ENCODE measurements at places on chromosomes 4 and X.

DNA sequence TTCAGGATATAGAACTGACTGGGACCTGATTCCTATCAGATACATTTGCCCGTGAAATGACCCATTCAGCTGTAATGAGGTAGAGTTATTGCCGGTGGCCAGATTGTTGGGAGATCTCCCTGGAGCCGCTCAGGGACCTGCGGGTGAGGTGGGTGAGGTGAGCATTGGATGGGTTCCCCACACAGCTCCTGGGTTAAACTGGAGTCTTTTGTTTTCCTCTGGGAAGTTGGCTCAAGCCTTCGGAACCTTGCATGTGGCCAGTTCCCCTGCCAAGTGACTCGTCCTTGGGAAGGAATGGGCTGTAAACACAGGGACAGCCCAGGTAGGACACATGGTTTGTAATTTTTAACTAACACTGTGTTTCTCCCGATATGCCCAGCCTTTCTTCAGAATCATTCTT, 31.6 kb upstream of the KIT start:
- no peak for DNase-seq

DNA sequence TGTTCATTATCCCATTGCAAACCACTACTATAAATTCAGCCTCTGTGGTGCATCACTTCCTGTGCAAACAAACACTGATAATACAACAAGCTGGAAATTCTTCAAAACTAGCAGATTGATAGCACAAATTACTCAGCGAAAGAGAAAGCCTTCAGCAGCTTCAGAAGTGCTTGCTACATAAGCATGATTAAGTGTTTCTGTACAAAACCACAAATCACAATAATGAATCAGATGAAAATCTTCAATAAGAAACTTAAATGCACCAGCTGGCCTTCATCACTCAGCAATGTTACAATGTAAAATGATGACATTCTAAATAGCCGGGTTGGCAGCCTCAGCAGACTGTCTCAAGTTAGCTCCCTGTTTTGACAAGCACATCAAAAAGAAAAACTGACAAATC, 262.2 kb downstream of the SPOCK3 start:
- DNase-seq: peak; percentile 70

GRCh38 chr4:83285055-83285407, 433 bp upstream of the COQ2 start:
- DNase-seq: peak; percentile 77

DNA sequence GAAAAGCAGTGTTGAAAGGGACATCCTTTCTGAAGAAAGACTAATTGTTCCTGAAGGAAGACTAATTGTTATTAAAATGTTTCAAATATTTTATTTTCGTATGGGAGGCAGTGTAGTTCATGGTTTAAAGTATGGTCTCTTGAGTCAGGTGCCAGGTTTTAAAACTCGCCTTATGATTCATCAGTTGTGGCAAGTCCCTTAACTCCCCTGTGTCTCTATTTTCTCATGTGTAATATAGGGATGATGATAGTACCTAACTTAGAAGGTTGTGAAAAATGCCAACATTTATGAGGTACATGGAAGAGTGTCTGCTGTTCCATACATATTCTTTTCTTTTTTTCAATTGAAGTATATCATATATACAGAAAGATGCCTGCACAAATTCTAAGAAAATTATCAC, 414.2 kb upstream of the DIPK2B start:
- DNase-seq: no peak

DNA sequence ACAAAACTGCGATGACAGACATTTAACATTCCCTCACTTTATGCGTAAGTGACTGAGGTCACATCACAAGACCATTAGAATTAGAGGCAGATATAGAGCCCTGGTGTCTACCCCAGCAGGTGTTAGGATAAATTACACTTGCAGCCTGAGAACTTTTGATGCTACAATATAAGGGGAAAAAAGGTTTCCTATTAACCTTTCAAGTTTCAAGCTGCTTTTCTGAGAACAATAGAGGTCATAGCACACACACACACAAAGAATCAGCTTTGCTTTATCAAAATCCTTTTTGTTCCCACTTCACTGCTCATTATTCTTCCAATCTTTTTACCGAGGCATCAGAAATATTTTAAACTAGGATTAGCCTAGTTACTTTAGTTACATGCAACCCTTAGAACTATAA, 119.8 kb downstream of the COL25A1 start:
- no peak for DNase-seq

DNA sequence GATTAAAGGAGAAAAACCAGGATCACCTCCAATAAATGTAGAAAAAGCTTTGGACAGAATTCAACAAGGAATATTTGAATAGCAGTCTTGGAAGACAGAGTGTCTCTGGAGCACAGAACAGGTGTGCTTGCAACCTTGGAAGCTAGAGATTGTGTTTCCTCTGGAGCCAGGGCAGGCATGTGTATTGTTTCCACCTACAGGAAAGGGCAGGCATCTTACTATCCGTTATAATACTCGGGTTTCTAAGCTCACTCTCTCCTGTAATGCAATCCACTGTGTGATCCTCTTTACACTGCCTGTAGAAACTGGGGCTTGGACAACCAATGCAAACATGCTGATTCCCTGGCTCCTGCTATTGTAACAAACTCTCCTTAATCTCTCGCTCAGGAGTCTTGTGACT, 14.4 kb downstream of the CCDC110 start:
- no peak for DNase-seq

- peak; percentile 74 for DNase-seq
Measured at GRCh38 chr4:123397144-123398065, 810 bp downstream of the SPRY1 start.

GRCh38 chr4:90084277-90084966, 42.8 kb upstream of the CCSER1 start:
- DNase-seq: no peak

DNA sequence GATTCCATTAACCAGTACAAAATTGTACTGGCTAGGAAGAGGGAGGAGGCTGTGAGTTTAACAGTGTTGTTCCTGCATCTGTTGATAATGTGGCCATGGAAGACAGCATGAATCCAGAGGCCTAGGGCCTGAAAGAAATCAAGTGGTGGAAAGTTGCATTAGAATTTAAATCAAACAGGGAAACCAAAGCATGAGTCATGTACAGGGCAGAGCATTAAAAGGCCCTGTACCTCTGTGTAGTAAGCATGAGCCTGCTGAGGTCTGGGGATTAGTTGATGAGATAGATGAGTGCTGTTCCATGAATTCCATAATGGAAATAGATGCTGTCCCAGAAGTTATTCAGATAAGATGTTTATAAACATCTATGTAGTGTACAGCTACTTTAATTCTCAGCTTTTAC, 58.3 kb downstream of the MID1IP1 start:
- DNase-seq: peak; percentile 27

GRCh38 chr4:141283563-141283962, 62.9 kb downstream of the ZNF330 start:
- no peak for DNase-seq

DNA sequence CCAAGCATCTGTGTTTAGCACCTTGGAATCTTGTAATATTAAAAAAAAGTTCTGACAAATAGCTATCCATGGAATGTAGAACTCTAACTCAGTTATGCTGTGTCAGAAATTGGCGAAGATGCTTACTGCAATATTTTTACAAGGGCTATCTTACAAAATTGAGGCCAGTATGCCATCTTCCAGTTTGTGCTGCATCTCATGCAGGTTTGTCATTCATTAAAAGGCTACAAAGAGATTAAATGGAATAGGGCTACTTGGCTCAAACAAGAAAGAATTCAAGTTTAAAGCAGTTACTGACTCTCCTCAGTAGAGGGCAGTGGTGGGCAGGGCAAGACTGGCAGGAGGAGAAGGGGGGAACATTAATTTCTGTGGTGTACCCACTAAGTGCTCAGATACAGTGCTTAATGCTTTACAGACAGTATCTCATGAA, 66.5 kb downstream of the SHROOM4 start:
- peak; percentile 61 for DNase-seq

DNA sequence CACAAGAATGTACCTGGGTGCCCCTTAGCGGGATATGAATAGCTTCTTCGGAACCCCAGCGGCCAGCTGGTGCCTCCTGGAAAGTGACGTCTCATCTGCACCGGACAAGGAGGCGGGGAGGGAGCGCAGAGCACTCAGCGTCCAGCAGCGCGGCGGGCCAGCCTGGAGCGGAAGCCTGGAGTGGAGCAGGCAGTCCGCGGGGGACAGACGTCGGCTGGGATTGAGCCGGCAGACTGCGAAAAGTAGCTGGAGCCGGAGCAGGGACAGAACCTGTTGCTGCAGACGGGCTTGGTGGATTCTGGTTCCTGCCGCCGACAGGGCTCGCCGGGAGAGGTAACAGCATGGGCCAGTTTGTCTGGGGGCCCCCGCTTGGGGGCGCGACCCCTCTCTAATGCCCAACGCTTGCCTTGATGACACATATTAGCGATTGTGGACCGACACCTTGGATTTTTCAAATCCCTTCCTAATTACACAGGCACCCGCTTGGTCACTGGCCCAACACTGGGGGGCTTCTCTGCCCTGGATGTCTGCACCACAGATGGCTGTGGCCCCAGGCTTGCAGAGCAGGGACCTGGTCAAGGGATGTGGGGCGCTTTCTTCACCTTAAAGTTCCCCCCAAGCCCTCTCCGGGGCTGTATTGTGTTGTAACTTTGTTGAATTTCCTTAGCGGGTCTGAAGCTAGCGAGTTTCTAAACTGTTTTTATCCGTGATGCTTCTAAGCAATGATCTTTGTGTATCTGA, at the start of gene NPFFR2:
Gene NPFFR2, plus strand, starts transcription at position 133 of the 741 bp plus-strand sequence. CDS start 96,592 bp downstream, outside the sequence.
- peak; percentile 7 for DNase-seq

DNA sequence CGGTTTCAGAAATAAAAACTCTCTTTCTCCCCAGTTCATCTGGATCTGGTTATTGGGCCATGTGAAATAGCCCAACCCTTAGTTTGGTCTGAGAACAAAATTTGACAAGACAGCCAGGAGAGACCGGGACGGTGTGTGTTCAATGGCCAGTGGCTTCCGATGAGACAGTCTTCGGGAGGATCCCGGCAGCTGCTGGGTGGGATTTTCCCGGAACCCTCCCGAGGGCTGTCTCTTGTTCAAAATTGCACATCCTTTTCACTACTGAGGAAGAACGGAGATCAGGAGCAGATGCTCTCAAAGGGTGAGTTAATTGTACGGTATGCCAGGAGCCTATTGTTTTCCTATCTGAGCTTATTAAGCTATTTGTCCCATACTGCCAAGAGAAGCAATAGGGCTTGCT, 166.5 kb downstream of the PRR32 start:
- no peak for DNase-seq

GRCh38 chrX:26783512-26784225, 567.7 kb downstream of the MAGEB5 start:
- DNase-seq: peak; percentile 20

DNA sequence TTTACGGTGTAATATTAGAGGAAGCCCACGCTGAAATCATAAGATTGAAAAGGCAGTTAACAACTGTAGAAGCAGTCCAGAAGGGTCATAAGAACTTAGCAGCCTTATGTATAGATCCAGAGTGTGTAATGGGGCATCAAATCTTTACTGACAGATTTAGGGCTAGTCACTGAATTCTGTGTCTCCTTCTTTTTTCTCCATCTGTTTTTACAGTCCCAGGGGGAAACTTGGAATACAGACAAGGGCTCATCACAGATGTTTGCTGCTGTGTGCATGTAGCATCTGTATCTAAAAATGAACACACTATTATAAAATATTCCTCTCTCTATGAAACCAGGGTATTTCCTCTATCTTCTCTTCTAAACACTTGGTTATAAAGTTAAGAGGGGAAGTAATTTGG, 43.9 kb downstream of the CYSLTR1 start:
- no peak for DNase-seq

- no peak for DNase-seq
Measured at GRCh38 chr4:6044276-6044675, 26.0 kb upstream of the C4orf50 start.

GRCh38 chr4:7805533-7806337, 133.9 kb downstream of the AFAP1 start:
- DNase-seq: peak; percentile 92

DNA sequence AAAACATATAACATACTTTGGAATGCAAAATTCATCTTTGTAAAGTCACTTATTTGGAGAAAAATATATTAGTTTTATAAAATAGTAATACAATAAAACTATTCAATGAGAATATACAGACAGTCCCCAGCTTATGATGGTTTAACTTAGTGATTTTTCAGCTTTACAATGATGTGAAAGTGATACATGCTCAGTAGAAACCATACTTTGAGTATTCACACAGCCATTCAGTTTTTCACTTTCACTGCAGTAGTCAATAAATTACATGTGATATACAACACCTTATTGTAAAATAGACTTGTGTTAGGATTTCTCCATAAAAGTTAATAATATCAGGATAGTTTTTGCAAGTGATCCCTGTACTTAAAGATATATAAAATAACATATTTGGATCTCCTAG, 436.0 kb downstream of the CENPC start:
- no peak for DNase-seq

GRCh38 chrX:8673201-8673600, 58.7 kb downstream of the ANOS1 start:
- no peak for DNase-seq

- no peak for DNase-seq
Measured at GRCh38 chr4:18813055-18813454, 791.5 kb upstream of the LCORL start.

DNA sequence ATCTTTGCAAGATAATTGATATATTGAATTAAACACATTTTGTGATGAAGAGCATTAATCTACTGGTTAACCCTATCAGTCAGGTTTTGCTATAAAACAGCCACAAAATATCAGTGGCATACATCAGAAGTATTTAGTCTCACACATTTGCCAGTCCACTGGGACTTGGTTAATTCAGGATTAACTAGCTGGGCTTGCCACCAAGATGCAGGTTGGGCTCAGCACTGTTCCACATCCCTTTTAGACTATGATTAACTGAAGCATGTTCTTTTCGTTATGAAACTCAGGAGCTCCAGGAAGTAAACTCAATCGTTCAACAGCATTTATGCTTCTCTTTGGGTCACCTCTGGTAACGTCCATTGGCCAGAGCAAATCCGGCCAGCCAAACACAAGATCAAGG, 538.1 kb upstream of the HS3ST1 start:
- DNase-seq: no peak

- no peak for DNase-seq
Measured at GRCh38 chr4:999882-1000425, 6.8 kb upstream of the SLC26A1 start.

DNA sequence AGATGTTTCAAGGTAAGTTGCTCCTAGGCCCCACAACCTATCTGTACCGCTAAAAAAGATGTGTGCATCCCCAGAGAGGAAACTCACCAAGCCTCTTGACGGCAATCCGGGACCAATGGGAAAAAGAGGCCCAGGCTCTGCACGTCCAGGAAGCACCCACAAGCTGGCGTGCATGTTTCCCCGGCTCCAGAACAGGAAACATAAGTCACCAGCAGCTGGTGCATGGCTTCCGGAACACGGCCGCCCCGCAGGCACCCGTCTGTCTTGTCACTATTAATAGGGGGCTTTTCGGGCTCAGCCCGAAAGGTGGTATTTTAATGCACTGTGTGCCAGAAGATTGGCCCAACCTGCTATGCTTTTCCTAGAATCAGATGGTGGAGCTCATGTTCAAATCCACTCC, 22.2 kb downstream of the CRMP1 start:
- DNase-seq: no peak

DNA sequence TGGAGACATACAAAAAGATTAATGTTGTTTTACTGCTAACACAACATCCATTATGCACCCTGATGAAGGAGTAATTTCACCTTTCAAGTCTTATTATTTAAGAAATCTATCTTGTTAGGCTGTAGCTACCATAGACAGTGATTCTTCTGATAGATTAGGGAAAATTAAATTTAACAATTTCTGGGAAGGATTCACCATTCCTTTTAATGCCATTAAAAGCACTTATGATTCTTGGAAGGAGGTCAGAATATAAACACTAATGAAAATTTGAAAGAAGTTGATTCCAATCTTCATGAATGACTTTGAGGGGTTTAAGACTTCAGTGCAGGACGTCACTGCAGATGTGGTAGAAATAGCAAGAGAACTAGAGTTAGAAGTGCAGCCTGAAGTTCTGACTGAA, 69.8 kb downstream of the F11 start:
- no peak for DNase-seq

GRCh38 chr4:75849461-75849860, 52.8 kb downstream of the PPEF2 start:
- no peak for DNase-seq

Measured in adipocyte (in vitro differentiated cells).